Activated naive CD4-positive, alpha-beta T cell treated with anti-CD3 and anti-CD28 coated beads for 36 hours (primary cell): ENCODE measurements at places on chromosomes 16 and 17. TPM values are rescaled to one million over a fixed set of nuclear protein-coding genes. Genes with fewer than 3 reads are reported as not detected.

SLC47A1 gene
- total RNA-seq = 0.33 TPM

RASL10B gene
- 0.96 TPM for total RNA-seq

KRTAP3-2 gene
- total RNA-seq = not detected

KIF2B gene
- not detected for total RNA-seq

ZNF75A gene
- total RNA-seq = 10.5 TPM

DNAI2 gene
- 0.25 TPM for total RNA-seq

FBXW10B gene
- not detected for total RNA-seq

DNA sequence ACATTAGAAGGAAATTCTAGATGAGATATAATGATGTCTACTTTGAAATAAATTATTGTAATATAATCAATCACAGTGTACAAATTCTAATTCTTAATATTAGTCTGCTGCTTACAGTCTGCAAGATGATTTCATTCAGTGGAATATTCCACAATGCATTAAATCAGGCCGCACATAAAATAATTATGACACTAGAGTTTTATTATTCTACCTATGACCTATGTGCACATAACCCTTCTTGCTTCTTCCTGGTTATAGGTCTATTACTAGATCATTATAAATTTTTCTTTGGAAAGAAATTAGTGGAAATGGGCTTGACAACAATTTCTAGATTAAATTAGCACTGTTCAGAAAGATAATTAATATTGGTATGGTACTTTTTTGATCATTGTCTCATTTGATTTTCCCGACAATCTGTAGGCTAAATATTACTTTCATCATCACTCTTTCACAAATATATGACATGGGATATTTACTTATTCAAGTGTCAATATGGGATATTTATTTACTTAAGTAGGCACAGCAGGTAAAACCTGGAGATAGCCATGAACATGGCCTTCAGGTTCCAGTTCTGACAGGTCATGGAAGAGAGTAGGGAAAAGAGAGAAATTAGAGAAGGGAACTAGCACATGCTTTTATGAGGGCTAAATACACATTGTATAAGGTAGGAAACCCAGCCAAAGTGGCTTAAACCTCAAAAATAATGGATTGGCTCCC lies 476.4 kb downstream of the TOX3 start:
- no peak for DNase-seq

DNA sequence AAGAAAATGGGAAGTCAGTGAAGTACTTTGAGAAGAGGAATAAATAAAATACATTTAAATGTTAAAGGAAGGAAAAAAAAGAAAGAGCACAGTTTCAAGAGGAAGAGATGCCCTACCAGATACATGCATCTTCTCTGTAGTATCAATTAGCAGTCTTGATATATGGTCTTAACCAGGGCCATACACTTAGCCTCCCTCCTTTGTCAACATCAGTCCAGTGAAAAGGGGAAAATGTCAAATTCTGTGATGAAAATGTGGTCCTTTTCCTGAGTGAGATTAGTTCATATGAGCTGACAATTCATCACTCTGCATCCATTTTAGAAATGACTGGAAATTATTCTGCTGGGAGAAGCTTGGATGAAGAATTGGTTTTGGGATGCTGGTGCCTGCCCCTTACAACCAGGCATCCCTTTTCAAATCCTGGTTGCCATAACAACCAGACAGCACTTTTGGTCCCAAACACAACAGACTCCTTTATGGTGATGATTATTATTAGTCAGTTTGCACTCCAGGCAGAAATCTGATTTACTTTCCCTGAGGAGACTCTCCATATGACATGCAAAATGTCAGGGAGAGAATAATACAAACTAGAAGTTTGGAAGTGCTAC lies 933.6 kb upstream of the CDH8 start:
- DNase-seq = no peak

- DNase-seq = peak; percentile 35
These were observed 50.2 kb downstream of the HLF start for GRCh38 chr17:55314784-55315491.

GRCh38 chr17:41308251-41308917 lies 725 bp downstream of the KRTAP16-1 start:
- DNase-seq = peak; percentile 76

DNA sequence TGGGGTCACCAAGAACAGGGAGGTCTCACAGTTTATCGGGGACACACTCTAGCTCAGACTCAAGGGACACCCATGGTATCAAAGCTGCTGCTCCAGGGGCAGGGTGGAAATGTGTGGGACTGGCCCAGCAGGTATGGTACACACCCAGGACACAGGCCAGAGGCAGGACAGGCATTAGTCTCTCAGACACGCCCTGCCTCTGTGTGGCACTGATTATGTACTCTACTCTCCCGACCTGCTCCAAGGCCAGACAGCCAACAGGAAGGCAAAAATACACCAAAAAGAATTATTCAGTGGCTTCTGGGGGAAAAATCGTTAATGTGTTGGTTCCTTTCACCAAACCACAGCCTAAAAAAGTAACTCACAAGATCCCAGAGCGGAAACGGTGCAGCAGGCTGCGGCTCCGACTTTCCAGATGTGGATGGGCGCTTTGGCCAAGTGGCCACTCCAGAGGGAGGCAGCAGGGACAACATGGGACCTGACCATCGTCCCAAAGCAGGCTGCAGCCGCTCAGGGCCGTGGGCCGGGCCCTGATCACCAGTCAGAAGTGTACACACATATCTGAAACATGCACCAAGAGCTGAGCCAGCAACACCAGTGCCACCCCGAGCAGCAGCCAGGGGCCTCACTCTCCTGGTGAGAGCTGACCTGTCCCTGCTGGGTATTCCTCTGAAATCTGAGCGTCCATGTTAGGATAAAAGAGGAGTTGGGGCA lies 1.0 kb upstream of the SIRT7 start:
- no peak for DNase-seq

DNA sequence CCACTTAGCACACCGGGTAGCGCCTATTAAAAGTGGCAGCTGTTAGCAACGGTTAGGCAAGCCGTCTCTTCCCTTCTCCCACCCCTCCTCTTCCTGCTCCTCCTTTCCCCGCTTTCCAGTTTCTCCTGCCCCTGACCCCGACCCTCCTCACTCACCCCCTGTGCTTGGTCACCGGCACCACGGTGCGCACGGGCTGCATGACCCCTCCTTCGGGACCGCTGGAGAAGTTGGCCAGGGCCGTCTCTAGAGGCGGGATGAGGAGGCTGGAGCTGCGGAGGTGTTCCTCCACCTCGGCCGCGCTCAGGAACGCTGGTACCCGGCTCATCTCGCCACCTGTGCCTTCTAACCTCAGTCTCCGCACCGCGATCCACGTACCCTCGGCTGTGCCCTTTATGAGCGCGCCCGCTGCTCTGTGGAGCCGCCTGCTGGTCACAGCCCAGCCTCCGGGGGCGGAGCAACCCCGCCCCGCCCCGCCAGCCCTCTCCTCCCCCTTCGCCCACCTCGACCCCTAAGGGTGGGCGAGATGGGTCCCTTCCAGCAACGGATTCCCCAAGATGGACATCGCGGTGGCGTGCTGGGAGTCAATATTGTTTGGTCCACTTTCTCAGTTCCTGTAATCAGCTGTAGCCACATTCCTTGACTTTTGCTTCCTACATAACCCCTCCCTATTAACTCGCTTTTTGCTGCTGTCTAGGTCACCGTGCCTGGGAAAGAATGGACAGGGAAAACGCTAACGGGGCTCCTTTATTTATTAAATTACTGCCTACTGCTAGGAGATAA lies at the start of gene CRYM:
Gene CRYM (minus strand): TSS at position 364 of the 780 bp plus-strand sequence. CDS start 39 bp downstream, at position 325.
- peak; percentile 69 for DNase-seq

DNA sequence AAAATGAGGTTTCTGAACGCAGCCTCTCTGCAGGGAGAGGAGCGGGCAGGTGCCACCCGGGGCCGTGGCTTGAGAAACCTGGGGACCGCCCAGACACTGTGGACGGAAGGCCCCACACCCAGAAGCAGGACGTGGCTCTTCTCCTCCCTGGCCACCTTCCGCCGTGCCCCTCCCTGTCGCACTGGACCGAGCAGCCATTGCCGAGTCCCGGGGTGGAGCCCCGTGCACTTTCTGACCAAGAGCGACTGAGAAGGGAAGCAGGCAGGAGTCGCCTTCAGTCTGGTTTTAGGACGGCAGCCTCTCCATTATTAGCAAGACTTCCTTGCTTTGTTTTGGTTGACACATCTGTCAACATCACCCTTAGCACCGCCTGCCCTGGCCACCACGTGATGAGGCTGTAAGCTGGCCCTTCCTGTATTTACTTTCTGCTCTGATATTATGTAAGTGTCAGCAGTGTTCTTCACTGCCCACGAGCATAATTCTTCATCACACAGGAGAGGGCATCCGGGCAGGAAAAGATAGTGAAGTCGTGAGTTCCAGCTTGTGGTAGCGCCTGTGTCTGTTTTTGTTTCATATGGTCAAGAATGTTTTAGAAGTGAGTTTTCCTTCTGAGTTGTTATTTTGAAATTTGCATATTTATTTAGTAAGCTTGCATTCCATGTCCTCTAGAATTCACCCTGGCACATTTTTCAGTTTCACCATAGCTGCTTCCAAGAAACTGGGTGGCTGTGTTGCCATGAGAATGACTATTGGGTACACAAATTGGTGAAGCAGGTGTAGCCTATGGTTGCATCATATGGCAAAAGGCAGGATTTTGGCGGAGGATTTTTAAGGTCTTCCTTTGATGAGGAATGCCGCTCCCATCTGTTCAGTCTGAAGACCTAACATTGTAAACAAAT lies 1.0 kb downstream of the HERPUD1 start:
- peak; percentile 59 for DNase-seq
